Stimulated activated CD4-positive, alpha-beta T cell treated with anti-CD3 and anti-CD28 coated beads, TNF-alpha, amount 100 ng/mL, for 24 hours (primary cell): ENCODE measurements at places on chromosomes 11 and 22.

DNA sequence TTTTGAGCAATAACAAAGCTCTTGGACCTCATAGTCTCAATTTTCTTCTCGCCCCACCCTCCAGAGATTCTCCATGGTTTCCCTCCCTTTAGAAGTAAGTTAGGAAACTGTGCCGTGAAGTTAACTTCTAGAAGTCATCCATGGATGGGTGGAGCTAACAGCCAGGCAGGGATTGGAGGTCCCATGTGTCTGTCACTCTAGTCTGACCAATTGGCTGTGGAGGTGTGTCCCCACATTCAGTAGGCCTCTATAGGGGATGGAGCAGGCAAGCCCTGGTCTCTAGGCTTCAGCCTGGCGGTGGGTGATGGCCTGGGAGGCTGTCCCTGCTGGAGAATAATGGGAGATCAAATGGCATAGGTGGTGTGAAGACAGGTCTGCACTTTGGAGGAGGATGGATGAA is 50.7 kb downstream of the TP53I11 start:
- DNase-seq = no peak

DNA sequence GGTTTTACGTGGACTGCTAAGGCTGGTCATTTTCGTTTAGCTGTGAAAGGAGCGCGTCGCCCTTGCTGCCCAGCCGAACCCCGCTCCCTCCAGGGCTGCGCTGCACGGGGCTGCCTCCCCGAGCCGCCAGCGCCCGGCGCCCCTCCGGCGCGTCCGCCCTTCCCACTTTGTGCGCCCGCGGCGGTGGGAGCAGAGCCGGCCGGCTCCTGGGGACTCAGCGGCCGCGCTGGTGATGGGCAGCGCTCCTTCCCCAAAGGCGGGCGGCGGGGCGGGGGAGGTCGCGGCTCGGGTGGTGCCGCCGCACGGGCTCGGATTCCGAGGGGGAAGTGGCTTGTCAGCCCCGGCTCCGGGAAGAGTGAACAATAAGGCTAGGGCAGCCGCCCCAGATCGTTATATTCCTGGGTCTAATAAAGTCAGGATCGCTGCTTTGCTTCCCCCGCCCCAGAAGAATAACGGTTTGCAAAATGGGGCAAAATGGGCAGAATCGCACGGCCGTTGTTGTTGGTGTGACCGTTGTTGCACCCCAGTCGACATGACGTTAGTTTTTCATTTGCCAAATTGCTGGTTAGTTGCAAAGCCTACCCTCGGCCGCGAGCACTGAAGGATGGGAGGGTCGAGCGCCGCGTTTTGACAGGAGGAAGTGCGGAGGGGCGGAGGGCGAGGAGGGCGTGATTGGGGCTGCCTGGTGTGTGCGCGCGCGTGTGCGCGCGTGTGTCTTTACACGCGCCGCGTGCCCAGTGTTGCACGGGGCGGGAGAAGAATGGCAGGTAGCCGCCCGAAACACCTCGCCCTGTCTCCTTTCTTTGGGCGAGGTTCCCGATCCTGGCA is 745 bp downstream of the NCAM1 start:
- DNase-seq = no peak

DNA sequence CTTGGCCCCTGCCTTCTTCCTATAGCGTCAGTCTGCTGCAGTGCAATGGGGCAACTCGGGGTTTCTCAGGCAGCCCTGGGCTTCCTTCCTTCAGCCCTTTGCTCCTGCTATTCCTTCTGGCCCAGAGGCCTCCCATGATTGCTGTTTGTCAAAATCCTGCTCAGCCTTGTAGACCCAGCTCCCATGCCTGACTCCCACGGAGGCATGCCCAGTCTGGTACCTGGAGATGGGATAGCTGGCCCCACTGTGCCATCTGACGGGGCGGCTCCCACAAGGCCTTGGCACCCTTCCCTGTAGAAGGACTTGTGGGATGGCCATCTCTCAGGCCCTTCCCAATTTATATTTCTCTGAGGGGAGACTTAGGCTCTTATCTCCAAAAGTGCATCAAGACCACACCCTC is 590 bp upstream of the CD6 start:
- DNase-seq = no peak

DNA sequence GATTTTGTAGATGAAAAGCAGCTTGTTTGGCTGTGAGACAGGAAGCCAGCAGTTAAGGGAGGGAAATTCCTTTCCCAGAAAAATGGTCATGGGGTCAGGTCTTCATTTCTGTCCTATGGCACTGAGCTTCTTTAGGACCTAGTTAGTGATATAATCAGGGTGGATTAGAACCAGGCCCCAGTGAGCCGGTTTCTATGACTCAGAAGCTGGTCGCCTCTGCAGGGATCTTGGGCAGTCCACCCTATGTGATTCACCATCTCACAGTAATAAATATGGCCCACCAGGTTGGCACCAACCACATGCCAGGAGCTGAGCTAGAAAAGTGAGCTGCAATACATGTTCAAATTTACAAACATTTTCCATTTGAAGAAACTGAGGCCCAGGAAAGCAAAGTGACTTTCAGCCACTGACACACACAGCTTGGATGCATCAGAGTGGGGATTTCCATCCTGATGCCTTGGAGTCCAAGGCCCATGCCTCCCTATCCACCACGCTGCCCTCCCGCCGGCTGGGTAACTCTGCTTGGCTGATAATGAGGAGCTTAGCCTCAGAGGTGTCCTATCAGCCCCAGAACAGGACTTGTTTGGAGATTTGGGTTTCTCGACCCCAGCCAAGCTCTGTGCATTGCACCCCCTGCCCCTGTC is 42.0 kb downstream of the CD82 start:
- DNase-seq = peak; percentile 32

DNA sequence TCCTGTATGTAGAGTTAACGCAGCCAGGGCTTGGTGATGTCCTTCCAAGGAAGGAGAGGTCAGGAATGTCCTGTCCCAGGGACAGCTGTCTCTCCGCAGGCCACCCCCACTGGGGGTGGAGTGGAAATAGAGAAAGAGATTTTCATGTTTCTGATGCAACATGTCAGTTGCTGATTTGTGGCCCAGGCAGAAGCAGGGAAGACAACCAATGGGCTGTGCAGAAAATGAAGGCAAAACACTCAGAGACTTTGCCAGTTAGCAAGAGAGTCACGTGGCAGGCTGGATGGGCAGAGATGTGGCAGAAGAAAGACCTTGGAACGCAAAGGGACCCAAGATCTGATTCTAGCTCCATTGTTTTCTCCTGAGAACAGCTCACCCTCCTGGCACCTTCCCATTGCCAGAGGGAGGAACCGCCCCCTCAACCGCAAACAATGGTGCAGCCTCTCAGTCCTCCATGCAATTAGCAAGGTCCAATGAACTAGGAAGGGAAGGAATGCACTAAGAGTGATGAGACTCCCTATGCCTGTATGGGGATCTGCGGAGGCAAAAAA is 71.0 kb downstream of the SYN3 start:
- no peak for DNase-seq

DNA sequence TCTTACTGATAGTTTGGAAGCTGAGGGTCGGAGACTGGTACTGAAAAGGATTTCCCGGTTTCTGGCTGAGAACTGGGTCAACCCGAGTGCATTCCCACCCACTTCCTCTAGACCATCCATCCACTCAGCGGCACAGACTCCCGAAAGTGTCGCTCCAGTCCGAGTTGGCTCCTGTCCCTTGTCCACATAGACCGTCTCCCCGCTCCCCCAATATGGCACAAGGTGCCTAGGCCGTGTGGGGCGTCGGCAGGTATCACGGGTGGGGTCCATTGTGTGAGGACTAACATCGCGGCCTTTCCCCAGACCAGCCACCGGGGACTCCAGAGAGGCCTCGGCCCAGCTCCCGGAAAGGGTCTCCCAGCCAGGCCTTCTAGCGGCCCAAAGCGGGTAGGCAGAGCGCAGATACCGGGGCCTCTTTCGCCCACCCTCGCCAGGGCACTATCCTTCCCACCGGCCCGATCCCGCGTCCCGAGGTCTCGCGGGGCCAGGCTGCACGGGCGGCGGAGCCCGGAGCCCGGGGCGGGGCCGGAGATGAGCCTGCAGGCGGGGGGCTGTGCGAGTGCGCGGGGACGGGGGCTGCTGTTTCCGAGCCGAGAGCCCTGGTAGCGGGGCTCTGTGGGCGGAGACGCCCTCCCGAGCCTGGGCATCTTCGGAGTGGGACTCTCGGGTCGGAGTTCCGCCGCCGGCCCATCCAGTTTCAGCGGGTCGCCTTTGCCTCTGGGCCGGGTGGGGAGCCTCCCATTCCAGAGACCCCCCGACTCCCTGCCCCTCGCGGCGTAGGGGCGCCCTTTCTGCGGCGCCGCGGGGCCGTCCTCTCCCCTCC is 21.1 kb downstream of the SERPINH1 start:
- no peak for DNase-seq

- DNase-seq = no peak
These were observed 305.8 kb upstream of the NCAM1 start for GRCh38 chr11:112655371-112655770.

GRCh38 chr11:118443590-118444218 is 7.4 kb downstream of the KMT2A start:
- no peak for DNase-seq
